Keratinocyte (primary cell): ENCODE measurements at places on chromosomes 7 and 10.

DNA sequence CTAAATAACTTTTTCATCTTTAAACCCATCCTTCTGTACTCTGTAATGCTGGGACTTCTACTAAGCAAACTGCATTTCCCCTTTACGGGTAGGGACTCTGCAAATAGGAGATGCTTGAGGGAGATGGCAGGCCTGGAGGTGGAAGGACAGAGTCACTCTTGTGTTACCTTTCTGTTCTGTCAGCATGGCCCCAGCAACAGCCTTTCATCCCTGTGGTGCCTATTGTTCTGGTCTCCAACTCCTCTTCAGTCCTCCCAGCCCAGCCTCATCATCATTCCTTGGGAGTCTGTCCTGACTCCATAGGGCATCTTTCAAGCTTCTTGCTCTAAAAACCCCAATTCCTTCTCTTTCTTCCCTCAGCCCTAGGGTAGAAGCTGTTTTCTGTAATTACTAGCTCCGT, 230.0 kb downstream of the SNX13 start:
- DNase-seq: no peak

- DNase-seq: no peak
These were observed 94.6 kb upstream of the FAM180A start for GRCh38 chr7:135843214-135843613.

- peak; percentile 56 for DNase-seq
These were observed at the start of gene AGR2 for GRCh38 chr7:16804674-16805439. AGR2 (minus strand) TSS chr7:16804999; CDS start chr7:16801796, 3,203 bp downstream.

DNA sequence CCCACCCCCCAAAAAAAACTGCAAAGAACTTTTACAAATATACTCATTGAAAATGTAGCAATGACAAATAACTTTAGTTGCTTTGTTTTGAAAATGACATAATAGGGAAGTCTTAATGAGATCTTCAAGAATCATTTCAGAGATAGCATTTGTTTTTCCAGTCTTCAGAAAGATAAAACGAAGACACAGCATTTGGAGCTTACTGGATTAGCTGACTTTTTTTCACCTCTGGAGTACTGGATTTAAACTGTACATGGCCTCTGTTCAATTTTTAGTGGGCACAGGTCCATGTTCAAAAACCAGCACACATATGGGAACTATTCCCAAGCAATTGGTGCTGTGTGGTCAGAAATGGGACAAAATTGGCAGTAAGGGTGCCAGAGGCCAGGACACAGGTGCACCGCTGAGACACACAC, 3.9 kb downstream of the RAB11FIP2 start:
- DNase-seq: no peak

DNA sequence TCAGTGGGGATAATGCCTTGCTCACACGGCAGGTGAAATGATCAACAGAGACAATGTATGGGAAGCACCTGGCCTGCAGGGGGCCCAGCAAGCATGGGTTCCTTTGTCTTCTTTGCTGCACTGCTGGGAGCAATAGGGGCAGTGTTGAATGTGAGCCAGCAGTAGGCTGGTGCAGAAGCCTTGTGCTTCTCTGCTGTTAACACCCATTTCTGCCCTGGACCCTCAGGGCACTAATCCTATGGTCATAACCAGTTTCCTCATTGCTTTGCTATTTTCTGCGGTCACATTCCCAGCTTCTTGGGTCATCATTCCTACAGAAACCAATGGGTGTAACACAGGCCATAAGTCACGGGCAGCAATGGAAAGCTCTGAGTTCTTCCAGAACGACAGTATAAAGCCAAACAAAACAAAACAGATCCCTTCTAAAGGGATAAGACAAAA, 10.9 kb upstream of the LGI1 start:
- peak; percentile 89 for DNase-seq

GRCh38 chr7:27196287-27196767, 3.6 kb downstream of the HOXA13 start:
- DNase-seq: peak; percentile 57

- DNase-seq: no peak
These were observed 417.9 kb upstream of the CNTNAP2 start for GRCh38 chr7:145698526-145699262.

DNA sequence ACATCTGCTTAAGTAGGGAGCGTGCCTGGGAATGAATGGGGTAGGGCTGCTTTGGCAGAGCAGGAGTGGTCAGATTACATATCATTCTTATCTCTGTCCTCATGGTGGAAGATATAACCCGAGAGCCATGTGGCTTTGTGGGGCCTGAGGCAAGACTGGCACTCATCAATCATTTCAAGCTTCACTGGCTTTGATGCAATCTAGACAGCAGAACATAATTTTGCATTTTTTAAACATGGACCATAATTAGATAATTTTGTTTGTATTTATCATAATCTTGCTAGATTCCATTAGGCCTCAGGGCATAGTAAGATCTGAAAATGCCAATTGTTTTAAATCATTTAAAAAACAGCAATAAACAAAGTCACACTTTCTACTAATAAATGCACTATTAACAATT, 480.3 kb downstream of the NXPH1 start:
- no peak for DNase-seq

GRCh38 chr7:77352665-77353406, 63.3 kb downstream of the GSAP start:
- no peak for DNase-seq

- no peak for DNase-seq
These were observed 64.4 kb upstream of the RSBN1L start for GRCh38 chr7:77631820-77632219.

DNA sequence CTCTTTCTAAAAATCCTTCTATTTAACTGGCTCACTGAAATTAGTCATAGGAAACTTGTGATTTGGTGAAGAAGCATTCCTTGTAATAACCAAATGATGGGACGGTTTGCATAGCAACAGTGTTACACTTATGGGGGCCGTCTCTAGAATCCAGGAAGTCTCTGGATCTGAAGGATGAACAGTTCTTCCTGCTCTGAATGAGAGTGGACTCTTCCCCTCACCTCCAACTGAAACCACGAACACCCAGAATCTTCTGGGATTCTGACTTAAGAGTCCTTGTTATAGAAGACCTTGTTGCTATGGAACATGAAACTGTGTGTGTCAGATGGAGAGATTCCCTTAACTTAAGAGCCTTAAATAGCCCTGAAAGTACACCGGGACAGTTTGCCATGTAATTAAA, 23.2 kb downstream of the NOLC1 start:
- DNase-seq: no peak

DNA sequence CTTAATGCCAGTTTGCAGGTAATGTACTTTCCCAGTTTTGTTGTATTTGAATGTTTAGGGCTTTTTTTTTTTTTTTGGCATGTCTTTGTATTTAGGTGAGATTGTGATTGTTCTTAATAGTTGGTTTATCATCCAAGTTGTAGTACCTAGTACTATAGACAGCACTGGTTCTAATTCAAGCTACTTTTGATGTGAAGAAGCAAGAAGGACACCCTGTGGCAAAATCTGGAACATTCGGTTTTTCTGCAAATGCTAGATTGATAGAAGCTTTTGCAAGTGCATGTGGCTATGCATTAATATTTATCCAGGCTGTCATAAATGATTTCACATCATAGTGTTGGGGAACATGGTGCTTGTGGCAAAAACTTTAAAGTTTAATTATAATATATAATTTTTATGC, 248.9 kb downstream of the FOXP2 start:
- no peak for DNase-seq

DNA sequence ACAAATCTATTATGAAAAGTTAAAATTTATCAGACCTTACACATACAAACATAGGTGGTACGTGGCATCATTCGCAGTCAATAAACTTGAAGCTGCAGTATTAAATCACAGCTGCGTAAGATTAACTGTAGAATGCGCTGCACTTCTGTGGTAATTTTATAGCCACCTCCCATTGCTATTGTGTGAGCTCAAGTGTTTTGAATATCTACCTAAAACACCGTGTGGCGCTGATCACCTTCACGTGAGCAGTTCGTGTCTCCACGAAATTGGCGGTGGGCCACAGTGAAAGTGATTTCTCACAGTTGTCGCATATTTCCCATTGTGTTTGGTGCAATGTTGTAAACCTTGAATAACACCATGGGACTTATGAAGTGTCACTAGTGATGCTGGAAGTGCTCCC, 102.8 kb downstream of the PLPP4 start:
- no peak for DNase-seq

- no peak for DNase-seq
These were observed 87.5 kb upstream of the ANLN start for GRCh38 chr7:36301914-36302771.

DNA sequence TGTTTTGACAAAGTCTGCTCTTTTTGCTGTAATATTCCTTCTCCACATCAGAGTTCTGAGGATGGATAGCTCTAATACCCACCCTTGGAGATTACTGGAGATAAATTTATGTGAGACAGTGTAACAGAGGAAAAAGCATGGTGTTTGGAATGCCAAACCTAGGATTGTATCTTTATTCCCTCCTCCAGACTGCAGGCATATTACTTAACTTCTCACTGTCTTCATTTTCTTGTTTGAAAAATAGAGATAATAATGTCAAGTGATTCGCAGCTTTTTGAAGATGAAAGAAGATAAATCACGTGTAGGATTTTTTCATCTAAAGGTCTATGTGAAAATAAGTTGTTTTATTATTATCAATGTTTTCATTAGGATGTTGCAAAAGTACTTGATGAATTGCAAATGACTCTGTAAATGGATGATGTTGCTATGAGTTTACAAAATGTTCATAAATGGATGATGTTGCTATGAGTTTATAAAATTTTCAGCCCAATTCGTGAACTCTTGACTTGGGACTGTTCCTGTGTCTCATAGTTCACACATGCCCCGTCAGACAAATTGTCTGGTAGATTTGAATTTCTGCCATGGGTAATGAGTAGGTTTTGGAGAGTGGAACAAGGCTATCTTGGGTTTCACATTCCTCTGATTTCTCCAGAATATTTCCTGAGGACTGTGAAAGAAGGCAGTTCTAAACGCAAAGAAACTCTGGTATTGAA, 113.1 kb upstream of the IGFBP3 start:
- no peak for DNase-seq

- DNase-seq: no peak
These were observed 80.1 kb upstream of the PRSS1 start for GRCh38 chr7:142669074-142669654.

DNA sequence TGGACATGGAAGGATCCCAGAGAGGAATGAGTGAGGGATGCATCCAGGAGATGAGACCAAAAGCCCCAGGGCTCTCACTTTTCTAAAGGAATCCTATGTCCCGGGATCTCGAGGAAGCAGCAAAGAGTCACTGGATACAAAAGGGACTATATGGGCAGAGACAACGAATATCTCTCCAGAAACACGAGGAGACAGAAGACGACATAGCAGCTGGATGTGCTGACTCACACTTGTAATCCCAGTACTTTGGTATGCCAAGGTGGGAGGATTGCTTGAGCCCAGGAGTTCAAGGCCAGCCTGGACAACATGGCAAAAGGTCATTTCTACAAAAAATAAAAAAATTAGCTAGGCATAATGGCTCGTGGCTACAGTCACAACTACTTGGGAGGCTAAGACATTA, 24.7 kb upstream of the MSMB start:
- no peak for DNase-seq

GRCh38 chr10:20058135-20058534, 241.9 kb downstream of the PLXDC2 start:
- no peak for DNase-seq

DNA sequence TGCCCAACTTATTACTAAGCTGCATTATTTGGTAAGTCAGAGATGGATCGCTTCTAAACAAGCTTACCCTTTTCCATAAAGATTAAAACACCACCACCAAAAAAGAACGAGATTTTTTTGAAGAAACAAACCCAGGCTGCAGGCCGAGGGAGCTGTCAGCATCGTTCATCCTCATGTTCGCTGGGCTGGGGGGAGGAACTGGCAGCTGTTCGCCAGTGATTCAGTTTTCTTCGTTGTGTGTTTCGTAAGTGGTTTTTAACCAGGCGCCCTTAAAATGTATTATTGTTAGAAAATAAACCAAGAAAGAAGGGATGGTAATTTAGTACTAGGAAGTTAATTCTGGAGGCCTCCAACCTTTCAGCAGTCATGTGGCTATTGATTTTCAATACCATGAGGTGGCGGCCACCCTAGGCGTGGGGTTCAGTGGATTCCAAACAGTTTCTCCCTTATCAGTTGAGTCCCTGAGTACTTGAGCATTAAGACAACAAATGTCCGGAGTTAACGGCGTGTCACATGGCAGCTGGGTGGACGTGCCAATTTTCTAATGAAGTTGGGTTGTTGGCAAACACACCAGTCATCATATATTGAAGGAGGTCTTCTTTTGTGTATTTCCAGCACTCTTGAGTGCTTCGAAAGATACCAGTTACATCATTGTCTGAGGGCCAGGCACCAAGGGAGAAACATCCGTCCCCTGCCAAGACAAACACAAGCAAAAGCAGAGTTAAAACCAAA, 173.2 kb downstream of the EBF3 start:
- no peak for DNase-seq

DNA sequence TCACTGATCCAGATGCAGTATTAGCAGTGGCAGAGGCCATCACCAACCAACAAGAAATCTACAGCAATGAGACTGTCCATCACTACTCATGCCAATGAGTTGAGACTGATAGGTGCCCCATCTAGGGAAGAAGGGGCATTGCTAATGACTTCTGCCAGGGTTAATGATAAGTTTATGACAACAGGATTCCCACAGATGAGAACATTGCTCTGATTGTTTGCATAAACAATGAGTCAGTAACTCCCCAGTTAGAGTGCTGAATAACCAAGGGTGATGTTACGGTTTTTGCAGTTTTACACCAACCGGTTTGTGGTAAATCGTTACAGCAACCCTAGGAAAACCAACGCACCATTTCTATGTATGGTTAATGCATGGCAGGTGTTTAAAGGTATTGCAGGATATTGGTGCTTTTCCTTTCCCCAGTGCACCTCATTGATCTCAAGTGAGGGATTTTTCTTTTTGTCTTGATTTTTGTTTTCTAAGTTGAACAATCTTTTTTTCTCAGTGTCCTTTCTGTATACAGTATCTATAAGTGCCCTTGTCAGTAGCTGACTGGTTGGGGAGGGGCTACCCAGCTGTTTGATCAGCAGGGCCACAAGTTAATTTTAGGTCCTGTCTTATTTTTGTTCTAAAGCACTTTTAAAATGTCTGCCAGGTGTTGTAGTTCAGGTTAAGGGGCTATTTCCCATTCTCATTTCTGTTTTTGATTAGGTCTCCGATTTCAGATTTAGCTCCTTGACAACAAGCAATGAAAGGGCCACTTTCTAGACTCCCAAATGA, 3.9 kb upstream of the CSGALNACT2 start:
- DNase-seq: no peak

- no peak for DNase-seq
These were observed 452 bp downstream of the SEMA3C start for GRCh38 chr7:80918399-80918798.

DNA sequence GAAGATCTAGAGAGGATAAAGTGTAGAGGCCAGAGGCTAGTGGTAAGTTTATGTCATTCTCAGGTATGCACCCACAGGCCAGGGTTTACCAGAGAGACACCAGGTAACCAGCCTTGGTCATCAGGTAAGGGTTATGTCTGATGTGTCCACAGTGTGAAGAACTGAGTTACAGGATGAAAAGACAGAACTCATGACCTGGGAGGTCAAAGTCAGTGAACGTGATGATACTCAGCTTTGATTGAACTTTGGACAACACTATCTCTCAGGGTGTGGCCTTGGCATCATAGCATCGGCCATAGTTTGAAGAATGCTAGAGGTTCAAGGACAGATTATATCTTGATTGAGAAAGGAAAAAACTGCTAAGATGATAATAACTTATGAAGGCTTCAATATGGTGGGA, 37.5 kb downstream of the MGAM start:
- DNase-seq: no peak

- no peak for DNase-seq
These were observed 50.5 kb downstream of the TASOR2 start for GRCh38 chr10:5735119-5735518.
